ENCODE measurements at places on chromosomes 7 and 10.

DNA sequence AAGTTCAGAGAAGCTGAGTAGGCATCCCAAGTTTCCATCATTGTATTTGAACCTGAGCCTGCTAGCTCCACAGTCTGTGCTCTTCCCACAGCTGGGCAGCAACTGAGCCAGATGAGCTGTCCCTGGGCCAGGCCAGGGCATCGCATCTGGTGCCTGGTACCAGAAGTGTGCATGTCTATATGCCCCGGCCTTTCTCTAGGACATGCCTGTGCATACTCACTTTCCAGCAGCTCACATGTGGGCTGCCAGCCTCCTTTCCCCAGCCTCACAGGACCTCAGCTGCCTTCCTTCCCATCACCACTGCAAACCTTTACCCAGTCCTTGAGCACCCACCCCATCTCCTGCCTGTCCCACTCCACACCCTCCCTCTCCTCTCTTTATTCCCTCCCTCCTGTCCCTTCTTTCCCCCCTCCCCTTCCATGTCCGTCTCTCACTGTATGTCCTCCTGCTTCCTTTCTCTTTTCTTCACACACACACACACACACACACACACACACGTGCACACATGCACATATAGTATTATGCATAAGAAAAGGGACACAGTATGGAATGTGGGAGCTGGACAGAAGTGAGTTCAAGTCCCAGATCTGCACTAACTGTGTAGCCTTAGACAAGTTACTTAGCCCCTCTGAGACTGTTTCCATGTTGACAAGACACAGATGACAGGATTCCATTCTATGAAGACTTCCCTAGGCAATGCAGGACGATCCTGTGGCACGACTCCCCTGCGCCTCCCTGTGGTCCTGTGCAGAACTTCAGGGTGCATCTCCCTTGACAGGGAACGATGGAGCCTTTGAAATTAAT is 10.9 kb downstream of the CDHR1 start:
- peak; percentile 60 for DNase-seq

DNA sequence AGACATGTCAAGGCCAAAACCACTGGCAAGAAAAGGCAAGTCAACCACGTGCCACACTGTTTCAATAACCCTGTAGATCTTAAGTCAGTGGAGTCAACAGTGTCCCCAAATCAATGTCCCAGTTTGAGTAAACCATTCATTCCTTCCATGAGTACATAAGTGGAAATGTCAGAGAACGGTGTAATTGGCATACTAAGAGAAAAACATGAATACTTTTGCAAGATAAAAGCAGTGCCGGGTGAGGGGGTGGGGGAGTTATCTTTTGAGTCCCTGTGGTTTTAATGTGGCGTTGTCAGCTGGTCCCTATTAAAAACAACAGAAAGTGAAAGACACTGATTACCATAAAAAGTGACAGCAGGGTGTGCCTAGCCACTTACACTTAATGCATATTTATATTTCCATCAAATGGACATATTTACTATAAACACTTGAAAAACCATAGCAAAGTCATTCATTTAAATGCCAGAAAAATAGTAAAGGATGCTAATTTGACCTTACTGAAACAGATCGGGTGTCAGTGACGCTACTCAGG is 37.8 kb downstream of the RSU1 start:
- DNase-seq, result no peak

DNA sequence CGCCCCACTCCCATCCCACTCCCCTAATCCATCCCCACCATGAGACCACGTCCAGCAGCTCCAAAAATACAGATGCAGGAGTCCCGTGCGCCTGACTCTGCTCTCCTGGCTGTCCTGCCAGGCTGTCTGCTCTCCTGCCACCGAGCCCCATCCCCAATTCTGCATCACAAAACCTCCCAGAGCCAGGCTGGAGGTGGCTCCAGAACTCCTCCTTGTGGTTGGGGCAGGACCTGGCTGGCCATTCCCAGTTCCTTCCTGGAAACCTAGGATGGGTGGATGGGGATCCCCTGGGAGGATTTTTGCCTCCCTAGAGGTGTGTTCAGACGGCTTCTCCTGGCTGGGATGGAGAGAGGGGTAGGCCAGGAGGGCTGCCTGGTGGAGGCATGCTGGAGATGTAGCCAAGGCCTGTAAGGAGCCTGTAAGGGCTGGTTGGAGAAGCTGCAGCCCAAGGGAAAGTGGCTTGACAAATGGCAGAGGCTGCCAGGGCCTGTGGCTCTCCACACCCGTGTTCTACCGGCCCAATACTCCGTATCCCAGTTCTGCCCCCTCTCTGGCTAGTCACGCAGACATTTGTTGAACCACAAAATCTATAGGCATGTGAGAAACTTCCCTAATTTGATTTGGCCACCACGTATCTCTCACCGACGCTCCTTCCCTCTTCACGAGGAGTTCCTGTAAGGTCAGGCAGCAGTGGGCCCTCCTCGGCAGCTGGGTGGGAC is 99.3 kb downstream of the ARHGAP22 start:
- DNase-seq, result no peak

GRCh38 chr10:19958787-19959186 is 142.6 kb downstream of the PLXDC2 start:
- no peak for DNase-seq

- DNase-seq, result no peak
These were observed 482 bp upstream of the ACTR3C start for GRCh38 chr7:150323682-150324372.
